ENCODE measurements at places on chromosomes 3 and 15.

DNA sequence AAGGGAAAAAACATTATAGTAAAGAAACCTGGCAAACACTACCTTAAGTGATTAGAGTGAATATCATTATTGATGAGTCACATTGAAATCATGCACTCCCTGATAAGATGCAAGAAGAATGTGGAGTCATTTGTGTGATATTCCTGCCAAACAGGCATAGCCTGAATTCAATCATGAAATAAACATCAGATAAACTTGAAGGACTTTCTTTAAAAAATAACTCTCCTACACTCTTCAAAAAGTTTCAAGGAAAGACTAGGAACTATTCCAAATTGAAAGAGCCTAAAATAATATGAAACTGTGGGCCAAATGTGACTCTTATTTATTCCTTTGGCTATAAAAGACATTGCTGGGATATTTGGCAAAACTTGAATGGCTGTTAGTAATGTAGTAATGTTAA, 625.7 kb upstream of the LMCD1 start:
- DNase-seq: peak; percentile 60

DNA sequence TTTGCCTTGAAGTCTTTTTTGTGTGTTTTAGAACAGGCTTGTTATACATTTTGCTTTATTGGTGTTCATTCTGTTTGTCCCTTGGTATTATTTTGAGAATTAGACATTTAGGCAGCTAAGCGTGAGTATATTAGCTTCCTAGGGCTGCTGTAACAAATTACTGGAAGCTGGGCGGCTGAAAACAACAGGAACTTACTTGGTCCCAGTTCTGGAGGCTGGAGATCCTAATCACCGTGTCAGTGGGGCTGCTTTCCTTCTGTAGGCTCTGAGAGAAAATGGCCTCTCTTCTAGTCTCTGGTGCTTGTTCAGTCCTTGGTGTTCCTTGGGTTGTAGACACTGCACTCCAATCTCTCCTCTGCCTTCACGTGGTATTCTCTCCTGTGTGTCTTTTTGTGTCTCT, 142.3 kb downstream of the KLHL25 start:
- no peak for DNase-seq

DNA sequence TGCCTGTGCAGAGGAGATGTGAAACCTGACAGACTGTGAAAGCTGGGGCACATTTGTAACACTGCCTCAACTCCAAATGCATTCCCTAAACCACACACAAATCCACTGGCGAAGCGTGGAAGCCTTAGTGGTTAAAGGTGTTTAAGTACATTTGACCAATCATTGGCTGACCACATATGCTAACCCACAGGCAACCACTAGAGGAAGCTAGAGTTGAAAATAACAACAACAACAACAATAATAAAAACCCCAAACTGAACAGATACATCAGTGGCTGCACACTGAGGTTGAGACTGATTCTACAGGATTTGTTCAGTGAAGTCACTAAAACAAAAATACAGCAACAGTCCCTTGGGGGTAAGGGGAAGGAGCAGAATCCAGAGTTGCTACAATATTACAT, 129.7 kb downstream of the TJP1 start:
- no peak for DNase-seq

GRCh38 chr3:177263615-177264368, 66.5 kb upstream of the TBL1XR1 start:
- DNase-seq: peak; percentile 33

- DNase-seq: no peak
Observed at GRCh38 chr15:48557335-48557734, 88.2 kb downstream of the FBN1 start.

- peak; percentile 56 for DNase-seq
Observed at GRCh38 chr3:130850044-130850797, 43.7 kb upstream of the ATP2C1 start.

GRCh38 chr3:35422836-35423601, 216.3 kb upstream of the ARPP21 start:
- DNase-seq: peak; percentile 91

DNA sequence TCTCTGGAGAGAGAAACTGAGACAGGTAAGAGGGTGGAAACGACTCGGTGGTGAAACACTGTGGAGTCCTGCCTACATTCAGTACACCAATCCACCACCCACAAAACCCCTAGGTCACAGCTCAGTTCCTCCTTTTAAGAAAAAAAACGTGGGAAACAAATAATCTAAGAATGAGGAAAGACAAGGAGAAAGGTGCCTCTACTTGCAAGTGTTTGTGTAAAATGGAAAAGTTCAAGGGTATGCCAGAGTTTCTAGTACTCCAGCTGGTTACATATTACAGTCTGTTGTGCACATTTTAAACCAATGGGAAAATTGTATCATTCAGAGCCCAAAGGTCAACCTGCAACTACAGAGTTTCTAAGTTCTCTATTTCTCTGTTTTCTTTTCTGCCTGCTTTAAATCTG, 32.2 kb downstream of the HGD start:
- no peak for DNase-seq

- no peak for DNase-seq
Observed at GRCh38 chr3:46065294-46065705, 38.0 kb upstream of the XCR1 start.

DNA sequence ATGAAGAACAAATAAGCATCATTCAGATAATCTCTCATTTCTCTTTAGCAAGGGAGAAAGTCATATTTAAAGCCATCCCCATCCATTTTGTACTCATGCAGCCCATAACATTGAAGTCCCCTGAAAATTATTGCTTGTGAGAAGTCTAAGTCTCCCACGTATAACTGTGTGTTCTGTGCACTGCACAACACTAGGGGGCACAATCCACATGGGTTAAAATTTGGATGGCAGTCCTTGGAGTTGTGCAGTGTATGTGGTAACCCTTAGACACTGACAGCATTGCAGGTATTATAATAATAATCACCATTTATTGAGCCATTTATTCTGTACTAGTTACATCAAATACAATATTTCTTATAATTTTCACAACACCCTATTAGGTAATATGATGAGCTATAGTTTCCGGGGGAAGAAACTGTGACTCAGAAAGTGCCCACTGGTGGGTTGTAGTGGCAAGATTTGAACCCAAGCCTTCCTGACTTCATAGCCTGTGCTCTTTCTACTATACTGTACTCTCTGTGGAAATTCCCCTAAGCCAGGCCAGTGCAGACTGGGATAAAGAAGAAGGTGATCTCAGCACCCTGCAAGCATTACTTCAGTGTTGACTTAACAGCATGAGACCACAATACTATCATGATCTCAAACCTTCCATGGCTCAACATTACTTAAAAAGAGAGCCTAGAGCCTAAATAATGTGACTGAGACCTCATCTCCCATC, 15.7 kb downstream of the KCNAB1 start:
- no peak for DNase-seq

DNA sequence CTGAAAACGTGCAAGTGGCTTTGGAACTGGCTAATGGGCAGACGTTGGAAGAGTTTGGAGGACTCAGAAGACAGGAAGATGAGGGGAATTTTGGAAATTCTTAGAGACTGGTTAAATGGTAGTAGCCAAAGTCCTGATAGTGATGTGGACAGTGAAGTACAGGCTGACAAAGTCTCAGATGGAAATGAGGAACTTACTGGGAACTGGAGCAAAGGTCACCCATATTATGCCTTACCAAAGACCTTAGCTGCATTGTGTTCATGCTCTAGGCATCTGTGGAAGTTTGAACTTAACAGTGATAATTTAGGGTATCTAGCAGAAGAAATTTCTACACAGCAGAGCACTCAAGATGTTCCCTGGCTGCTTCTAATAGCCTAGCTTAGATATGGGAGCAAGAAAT, 28.6 kb upstream of the SERPINI2 start:
- no peak for DNase-seq

- no peak for DNase-seq
Observed at GRCh38 chr3:50473768-50474167, 29.7 kb downstream of the CACNA2D2 start.

DNA sequence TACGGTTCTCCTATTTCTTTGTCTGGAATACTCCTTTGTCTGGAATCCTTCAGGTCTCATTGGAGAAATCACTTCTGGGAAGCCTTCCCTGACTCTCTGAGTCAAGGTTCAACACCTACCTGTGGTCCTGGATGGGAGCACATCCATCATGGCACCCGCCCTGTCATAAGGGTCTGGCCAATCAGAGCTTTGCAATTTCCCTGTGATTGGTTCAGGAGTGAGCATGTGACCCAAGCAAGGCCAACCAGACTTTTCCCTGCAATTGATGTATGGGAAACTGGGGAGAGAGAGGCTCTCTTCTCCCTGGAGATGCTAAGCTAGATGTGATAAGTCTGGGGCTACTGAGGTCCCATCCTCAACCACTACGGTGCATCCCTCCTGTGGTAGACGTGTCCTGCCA, 8.1 kb downstream of the FAM3D start:
- no peak for DNase-seq

- DNase-seq: no peak
Observed at GRCh38 chr15:101389362-101389761, 94.3 kb upstream of the SNRPA1 start.

GRCh38 chr15:40911141-40911540, 16.9 kb downstream of the VPS18 start:
- DNase-seq: no peak

DNA sequence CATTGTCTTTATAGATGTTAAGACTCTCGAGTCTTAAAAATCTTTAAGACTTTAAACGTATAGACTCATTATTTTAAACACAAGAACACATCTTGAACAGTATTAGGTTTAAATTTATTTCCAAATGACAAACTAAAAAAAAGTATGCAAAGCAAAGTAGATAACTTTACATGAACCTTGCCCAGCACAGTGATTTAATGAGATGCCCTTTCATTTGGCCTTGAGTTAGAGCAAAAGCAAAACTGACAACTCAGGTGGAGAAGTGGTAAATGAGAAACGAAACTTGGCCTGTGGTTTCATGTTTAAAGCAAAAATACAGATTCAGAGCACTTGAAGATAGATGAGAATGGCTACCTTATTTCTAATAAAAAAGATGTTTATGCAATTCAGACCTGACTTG, 8.6 kb downstream of the GPR15 start:
- DNase-seq: no peak

- no peak for DNase-seq
Observed at GRCh38 chr3:195763076-195763830, 42.5 kb downstream of the MUC20 start.

- no peak for DNase-seq
Observed at GRCh38 chr3:80050826-80051601, 283.2 kb upstream of the ROBO1 start.

GRCh38 chr3:171551296-171551695, 91.1 kb upstream of the TNIK start:
- no peak for DNase-seq

DNA sequence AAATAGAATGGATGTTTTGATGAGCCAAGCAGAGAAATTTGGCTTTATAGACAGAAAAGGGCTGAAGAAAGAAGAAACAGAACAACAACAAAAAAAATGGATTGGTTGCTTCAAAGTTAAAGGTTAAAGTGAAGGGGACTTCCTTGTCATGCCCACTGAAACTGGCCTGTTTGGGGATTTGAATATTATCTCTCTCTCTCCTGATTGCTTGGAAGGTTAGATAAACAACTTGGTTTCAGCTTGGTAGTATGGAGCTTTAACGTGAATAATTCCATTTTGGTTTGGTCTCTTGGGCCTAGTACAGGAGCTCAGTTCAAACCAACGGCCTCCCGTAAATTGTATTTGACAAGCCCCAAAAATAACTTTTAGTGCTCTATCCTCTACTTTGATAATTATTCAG, 70.8 kb upstream of the MBNL1 start:
- no peak for DNase-seq

- DNase-seq: peak; percentile 65
Observed at GRCh38 chr15:40016224-40016865, 22.6 kb downstream of the SRP14 start.

DNA sequence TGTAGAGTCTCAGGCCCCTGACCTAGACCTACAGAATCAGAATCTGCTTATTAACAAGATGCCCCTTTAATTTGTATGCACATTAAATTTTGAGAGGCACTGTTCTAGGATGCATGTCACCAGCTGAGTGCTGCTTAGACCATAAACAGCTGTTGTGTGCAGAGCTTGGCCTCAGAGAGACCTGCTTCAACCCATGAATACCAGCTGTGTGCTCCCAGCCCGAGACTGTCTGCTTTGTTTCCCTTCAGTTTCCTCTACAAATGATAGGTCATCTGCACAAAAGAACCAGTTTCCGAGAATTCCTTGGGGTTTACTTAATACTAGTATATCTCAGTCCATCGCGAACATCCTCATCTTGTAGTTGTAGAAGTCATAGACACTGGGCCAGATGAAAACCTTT, 158.5 kb upstream of the PFN2 start:
- no peak for DNase-seq

GRCh38 chr3:37262816-37263393, 88.5 kb upstream of the LRRFIP2 start:
- peak; percentile 15 for DNase-seq

DNA sequence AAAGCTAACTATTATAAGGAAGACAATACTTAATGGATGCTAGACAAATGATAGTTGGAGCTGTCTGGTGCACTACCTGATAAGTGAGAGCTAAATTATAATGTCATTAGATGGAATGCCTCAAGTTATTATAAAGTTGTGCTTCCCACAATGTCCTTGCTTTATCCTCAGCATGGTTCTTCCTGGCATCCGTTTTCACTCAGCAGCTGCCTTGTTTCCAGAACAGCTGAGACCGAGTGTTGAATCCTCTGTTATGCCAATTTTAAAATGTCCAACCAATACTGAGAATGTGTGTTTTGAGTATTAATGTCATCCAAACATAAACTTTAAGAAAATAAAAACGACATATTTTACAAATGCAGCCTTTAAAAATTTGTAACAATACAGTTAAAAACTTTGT, 286.7 kb upstream of the SOX2 start:
- no peak for DNase-seq

- no peak for DNase-seq
Observed at GRCh38 chr3:100069472-100069871, 44.8 kb downstream of the FILIP1L start.

DNA sequence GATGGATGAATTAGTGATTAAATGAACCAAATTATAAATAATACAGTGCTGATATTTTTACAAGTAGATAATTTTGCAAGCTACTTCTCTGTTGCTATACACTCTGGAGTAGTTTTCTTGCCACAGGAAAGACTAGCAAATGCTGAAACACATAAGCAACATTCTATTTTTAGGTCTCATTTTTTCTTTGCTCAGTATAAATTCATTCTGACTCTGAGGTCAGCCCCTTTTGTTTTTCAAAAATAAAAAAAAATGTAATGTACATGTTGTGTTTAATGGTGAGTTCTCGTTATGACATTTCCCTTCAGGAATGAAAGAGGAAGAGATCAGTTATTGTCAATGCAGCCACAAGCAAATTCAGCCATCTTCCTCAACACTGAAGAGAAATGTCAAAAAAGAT, 24.9 kb downstream of the GJD2 start:
- no peak for DNase-seq

GRCh38 chr15:44101944-44102343, 93.1 kb downstream of the FRMD5 start:
- peak; percentile 82 for DNase-seq

- DNase-seq: no peak
Observed at GRCh38 chr15:83854321-83854720, 200.4 kb downstream of the ADAMTSL3 start.

GRCh38 chr15:75104804-75105557, 81.6 kb downstream of the PPCDC start:
- DNase-seq: peak; percentile 93

Data from astrocyte of the spinal cord (primary cell).